Endothelial cell (in vitro differentiated cells): ENCODE measurements at places on chromosomes 16 and 17.

DNA sequence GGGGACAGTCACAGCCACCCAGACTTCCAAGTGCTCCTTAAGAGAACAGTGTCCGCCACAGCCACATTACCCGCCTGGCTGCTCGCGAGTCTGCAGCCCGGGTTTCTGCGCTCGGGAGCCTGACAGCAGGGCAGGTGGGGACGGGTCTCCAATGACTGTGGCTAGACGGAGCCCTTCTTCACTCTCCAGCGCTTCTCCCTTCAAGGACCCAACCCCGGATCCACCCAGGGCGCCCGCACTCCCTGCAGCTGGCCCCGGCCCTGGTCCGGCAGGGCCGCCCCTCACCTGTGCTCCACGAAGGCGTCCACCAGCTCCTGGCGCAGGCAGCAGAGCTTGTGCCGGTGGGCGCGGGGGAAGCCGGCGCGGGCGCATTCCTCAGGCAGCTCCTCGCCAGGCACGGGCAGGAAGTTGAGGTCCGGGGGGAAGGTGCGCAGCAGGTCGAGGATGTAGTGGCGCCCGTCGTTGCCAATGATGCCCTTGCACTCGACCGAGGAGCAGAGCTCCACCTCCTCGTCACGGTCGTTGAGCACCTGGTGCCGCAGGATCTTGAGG, 13.9 kb downstream of the CLUH start:
- peak; percentile 2 for DNase-seq

- no peak for DNase-seq
Observed at GRCh38 chr16:85549766-85550421, 63.2 kb upstream of the GSE1 start.

DNA sequence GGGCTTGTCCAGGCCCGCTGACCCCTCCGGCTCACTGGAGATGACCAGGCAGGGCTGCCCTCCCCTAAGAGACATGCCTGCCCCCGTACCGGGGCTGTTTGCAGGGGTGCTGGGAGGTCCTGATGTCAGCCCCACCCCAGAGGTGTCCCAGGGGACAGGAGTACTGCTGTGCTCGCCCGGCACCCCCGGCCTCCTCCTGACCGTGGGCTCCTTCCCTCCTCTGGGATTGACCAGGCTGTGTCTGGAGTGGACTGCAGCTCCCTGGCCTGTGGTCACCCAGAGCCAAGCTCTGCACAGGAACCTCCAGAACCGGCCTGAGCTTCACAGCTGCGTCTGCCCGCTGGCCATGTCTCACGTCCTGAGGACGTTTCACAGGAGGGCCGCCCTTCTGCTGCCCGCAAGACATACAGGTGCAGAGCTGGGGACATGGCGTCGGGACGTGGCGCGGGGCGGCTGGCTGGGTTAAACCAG, 53.2 kb downstream of the LMF1 start:
- no peak for DNase-seq

- DNase-seq, result no peak
Observed at GRCh38 chr17:36532435-36532975, 2.2 kb downstream of the MYO19 start.

DNA sequence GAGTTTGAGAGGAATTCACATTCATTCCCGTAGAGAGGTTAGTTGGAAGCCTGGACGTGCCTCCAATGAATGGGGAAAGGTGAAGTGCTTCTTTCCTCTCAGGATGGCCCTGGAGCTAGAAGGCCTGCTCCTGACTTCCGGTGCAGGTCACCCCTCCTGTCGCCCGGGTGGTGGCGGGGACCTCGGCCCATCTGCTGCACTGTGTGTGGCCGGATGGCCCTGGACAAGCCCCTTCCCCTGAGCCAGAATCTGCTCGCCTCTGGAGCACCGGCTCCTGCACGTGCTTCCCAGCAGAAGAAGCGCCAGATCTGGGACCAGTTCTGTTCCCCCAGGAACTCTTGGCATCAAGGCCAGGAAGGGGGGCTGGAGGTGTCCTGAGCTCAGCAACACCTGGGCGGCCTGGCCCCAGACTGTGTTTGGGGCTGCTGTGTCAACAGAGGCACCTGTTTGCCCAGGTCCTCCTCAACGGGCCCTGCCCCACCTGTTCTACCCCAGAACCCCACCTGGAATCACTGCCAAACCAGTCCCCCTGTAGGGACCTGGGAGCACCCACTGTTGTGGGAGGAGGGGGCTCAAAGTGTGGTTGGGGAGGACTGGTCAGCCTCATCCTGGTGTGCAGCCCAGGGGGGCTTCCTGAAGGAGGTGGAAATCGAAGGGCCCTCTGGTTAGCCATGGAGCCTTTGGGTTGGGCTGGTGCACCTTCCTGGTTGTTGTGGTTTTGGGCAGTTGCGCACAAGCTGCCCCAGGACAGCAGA, 5.1 kb upstream of the PERCC1 start:
- DNase-seq, result no peak

- no peak for DNase-seq
Observed at GRCh38 chr16:88375236-88375975, 7.4 kb upstream of the ZNF469 start.

- DNase-seq, result no peak
Observed at GRCh38 chr16:62620275-62620674, 584.0 kb upstream of the CDH8 start.

- DNase-seq, result no peak
Observed at GRCh38 chr16:56744996-56745640, 15.2 kb downstream of the NUP93 start.

- no peak for DNase-seq
Observed at GRCh38 chr16:71244521-71244920, 14.0 kb upstream of the HYDIN start.
